ENCODE measurements at places on chromosomes 2 and 18.
A peak's percentile ranks its signal among the peaks of the same experiment; 100 is the strongest.

GRCh38 chr2:197073270-197073669 is 146.8 kb upstream of the PGAP1 start:
- no peak for DNase-seq

GRCh38 chr2:84102274-84102673 is 356.8 kb downstream of the SUCLG1 start:
- no peak for DNase-seq

GRCh38 chr2:64809216-64809615 is 155.5 kb upstream of the SERTAD2 start:
- DNase-seq, result no peak

DNA sequence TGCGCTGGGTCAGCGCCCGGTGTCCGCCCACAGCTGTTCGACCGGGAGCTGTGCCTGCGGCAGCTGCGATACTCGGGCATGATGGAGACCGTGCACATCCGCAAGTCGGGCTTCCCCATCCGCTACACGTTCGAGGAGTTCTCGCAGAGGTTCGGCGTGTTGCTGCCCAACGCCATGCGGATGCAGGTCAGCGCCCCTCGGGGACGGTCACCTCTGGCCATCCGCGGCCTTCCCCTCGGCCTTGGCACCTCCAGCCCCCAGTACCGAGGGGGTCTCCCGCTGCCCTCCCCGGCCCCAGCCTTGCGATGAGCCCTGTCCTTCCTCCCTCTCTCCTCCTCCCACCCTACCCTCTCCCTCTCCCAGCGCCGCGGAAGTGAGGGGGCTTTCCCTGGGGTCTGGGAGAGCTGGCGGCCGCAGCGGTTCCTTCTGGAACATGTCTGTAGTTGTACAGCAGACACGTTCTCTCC is 53.2 kb upstream of the GPR17 start:
- DNase-seq, result no peak

DNA sequence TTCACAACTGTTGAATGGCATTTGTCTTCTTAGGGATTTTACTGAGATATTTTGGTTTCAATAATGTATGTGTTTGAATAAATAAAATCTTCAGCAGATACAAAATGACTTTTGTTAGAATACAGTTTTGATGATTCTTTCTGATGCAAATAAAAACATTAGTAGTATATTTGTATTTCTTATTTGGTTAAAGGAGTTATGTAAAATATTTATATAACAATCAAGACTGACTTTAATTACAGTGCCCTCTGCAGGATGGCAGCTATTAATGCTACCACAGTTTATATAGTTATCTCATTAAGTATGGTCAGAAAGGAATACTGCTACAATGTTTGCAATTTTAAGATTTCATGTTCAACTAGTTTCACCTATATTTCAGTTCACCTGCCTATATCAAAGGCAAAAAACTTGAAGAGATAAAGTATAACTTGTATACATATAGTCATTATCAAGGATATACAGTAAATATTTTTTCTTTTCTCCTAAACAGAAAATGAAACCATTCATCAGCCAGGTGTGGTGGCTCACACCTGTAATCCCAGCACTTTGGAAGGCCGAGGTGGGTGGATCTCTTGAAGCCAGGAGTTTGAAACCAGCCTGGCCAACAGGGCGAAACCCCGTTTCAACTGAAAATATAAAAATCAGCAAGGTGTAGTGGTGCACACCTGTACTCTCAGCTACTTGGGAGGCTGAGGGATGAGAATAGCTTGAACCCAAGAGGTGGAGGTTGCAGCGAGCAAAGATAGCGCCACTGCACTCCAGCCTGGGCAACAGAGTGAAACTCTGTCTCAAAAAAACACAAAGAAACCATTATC is 19.8 kb downstream of the ARL5A start:
- no peak for DNase-seq

DNA sequence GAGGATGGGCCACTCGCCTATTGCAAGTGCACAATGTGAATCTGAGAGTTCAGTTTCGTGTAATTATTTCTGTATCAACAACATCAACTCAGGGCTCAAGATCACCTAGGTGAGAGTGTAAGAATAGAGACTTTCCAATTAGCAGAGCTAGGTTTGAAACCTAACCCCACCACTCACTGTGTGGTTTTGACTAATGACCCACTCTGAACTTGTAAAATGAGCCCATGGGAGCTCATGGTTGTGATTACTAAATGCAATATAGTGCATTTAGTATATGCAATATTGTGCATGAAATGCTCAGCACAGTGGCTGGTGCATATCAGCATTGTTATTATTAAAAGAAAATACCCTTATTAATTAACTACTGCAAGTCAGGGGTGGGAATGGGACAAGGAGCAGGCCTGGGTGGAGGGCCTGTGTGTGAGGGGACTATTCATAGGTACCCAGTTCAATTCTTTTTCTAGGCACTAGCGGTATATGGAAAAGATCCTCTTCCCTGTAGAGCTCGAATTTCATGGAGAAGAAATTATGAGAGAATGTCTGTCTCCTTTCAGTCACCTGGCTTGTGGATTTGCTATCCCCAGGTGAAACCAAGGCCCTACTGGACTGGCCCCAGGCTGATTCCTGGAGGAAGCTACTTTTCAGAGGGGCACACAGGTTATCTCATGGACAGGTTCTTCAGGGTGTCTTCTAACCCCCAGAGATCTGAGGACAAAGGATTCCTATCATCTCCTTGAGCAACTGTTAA is 169.5 kb downstream of the GFPT1 start:
- DNase-seq, result no peak

- no peak for DNase-seq
Observed at GRCh38 chr18:48229552-48229981, 179.6 kb downstream of the ZBTB7C start.

- peak; percentile 44 for DNase-seq
Observed at GRCh38 chr2:220104871-220105351, 477.5 kb downstream of the SLC4A3 start.

DNA sequence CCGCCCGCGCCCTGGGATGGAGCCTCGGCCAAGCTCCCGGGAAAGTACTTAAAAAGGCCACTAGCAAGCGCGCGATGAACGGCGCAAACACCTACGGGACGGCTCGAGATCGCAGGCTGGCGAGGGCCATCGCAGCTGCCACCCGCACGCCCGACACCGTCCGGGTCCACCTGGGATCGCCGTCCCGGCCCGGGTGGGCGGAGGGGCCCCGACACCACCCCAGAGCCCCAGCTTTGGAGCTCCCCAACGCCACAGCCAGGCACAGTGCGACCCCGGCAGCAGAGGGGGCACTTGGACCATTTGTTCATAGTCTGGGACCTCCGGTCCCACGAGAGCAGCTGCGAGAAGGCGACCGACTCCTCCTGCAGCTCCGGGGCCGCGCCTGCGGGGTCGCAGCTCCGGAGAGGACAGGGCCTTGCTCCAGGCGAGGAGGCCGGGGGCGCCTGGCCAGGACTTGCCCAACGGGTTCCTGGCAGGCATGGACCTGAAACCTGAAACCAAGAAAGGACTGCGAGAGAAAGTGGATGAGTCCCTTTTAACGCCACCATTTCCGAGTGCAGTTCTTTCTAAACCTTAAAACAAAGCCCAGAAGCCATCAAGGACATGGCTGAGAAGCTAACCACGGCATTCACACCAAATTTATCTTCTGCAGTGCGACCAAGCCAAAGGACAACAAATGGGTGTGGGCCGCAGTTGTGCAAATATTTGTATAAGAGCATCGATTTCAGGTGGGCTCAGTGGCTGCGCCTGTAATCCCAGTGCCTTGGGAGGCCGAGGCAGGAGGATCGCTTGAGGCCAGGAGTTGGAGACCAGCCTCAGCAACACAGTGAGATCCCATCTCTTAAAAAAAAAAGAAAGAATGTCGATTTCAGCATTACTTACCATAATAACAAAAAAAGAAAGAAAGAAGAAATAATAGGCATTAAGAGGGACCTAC is 54.0 kb upstream of the IMP4 start:
- peak; percentile 13 for DNase-seq

GRCh38 chr2:71066856-71067255 is 1.6 kb upstream of the NAGK start:
- DNase-seq, result no peak

DNA sequence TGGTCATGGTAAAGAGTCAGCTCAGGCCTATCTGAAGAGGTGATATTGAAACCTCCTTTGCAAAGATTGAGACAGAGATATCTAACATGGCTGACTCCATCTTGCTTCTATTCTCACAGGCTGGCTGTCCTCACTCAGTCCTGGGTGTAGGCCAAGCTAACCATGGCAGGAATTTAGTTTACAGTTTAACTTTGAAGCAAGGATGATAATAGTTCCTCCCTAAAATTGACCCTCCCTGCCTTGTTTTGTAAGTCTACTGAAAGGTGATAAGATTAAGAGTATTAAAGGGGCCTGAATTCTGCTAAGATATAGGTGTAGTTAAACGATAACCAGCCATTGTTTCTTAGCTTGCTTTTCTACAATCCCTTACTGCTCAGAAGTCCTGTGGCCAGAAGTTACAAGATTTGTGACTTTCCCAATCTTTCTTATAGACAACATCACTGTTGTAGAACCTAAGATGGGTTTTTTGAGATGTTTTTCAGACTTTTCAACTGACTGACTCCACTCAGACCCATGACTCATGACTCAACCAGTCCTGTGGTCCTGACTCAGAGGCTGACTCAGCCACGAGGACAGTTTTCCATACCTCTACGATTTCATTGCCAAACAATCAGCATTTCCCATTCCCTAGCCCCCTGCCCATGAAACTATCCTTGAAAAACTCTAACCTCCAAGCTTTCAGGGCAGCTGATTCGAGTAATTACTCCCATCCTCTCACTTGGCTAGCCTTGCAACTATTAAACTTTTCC is 195.7 kb upstream of the SESTD1 start:
- DNase-seq, result peak; percentile 57

DNA sequence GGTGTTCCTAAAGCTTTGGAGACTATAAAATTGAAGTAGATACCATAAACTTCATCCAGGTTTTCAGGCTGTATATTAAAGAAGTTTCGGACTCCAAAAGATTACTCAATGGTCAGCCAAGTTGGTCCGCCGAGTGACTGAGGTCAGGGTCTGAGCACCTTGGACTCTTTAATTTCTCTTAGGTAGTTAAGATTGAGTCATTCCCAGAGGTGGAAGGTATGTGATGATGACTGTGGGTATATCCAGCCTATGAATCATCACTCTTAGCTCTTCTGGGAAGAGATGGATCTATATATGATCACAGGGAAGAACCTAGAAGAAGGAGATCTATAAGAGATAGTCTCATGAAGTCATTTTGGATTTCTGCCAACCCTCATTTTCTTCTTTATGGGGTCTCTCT is 3.3 kb downstream of the ITGA6 start:
- DNase-seq, result no peak

GRCh38 chr2:237600205-237600846 is 9.8 kb upstream of the RAB17 start:
- DNase-seq, result no peak

- DNase-seq, result no peak
Observed at GRCh38 chr18:38611036-38611964, 1045.7 kb upstream of the CELF4 start.

All from Caco-2 (cell line).